ENCODE measurements at places on chromosomes 13 and 19.

- peak; percentile 60 for DNase-seq
Observed at GRCh38 chr19:32642771-32643170, 32.2 kb downstream of the ANKRD27 start.

- DNase-seq, result no peak
Observed at GRCh38 chr19:3565139-3565538, 7.6 kb upstream of the HMG20B start.

- DNase-seq, result no peak
Observed at GRCh38 chr19:30312582-30313352, 59.4 kb upstream of the ZNF536 start.

- no peak for DNase-seq
Observed at GRCh38 chr19:36987091-36987490, 71.0 kb downstream of the ZNF568 start.

GRCh38 chr13:20371825-20372224 lies 139.7 kb upstream of the GJB6 start:
- no peak for DNase-seq

DNA sequence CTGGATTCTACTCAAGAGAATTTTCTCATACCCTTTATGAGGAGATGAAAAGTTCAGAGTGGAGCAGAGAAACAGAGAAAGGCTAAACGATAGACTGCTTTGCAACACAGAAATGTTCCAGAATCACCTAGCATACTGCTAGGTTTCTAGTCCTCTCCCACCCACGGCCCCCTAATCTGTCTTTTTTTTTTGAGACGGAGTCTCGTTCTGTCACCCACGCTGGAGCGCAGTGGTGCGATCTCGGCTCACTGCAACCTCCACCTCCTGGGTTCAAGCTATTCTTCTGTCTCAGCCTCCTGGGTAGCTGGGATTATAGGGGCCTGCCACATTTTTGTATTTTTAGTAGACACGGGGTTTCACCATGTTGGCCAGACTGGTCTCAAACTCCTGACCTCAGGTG lies 4.8 kb downstream of the SUGP2 start:
- DNase-seq, result no peak

- no peak for DNase-seq
Observed at GRCh38 chr19:32040236-32040635, 305.2 kb upstream of the ZNF507 start.

DNA sequence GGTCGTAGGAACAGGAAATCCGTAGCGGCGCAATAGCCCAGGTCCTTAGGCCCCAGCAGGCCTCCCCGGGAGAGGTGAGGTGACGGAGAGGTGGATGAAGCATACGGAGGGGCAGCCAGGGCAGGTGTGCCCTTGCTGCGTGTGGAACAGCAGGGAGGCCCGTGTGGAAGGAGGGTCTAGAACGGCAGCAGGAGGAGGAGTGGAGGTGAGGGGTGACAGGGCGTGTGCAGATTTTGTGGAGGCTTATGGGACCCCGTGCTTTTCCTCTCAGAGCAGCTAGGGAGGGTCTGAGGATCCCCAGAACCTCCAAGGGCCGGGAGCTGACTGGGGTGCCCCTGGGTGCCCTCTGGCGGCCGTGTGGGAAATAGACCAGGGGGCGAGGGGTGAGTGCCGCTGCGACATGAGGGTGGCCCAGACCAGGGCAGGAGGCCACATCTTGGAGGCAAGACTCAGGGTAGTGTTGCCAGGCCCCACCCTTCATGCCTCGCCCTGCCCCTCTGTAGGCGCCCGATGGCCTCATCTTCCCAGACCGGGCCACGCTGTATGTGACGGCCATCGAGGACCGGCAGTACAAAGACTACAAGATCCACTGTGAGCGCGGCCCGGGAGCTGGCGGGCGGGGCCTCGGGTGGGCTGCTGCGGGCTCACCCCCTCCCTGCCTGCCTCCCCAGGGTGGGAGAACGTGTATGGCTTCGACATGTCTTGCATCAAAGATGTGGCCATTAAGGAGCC lies 5.0 kb upstream of the ADM5 start:
- no peak for DNase-seq

- no peak for DNase-seq
Observed at GRCh38 chr13:23621316-23621645, 51.1 kb downstream of the TNFRSF19 start.

GRCh38 chr13:79846386-79846785 lies 365.4 kb downstream of the NDFIP2 start:
- no peak for DNase-seq

GRCh38 chr13:30618186-30618929 lies 638 bp downstream of the USPL1 start:
- no peak for DNase-seq

- DNase-seq, result no peak
Observed at GRCh38 chr19:632579-633067, 714 bp downstream of the POLRMT start.

GRCh38 chr19:45768655-45768983 lies 433 bp downstream of the SIX5 start:
- no peak for DNase-seq

DNA sequence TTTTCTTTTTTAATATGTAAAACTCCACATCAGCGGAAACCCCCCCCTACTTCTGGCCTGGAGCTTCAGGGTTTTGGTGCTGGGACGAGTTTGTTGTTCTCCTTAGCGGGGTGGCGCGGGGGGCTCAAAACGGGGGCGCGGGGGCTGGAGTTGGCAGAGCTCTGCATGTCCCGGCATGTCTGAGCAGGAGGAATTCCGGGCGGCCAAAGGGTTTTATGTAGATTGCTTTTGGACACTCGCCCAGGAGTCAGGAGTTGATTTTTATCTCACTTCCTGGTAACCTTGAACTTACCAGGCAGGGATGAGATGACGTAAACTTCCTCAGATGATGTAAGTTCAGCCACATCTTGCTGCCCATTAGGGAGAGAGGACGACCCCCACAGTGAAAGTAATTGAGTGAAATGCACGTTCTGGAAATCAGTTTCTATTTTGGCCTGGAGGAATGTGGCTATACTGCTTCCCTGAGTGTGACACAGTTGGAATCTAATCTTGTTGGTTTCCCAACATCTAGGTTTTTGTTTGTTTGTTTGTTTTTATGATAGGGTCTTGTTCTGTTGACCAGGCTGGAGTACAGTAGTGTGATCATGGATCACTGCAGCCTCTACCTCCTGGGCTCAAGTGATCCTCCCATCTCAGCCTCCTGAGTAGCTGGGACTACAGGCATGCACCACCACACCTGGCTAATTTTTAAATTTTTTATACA lies 21.0 kb upstream of the GDF15 start:
- DNase-seq, result no peak

DNA sequence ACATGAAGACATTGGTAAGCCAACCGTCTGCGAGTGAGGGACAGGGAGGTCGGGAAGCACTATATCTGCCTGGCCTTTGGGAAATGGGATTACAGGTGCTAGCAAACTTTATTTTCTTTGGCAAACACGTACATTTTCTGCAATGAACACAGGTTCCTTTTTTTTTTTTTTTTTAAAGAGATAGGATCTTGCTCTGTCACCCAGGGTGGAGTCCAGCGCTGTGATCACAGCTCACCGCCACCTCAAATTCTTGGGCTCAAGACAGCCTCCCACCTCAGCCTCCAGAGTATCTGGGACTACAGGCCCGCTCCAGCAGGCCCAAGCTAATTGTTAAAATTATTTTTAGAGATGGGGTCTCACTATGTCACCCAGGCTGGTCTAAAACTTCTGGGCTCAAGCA lies 24.2 kb downstream of the ELAVL1 start:
- DNase-seq, result no peak

DNA sequence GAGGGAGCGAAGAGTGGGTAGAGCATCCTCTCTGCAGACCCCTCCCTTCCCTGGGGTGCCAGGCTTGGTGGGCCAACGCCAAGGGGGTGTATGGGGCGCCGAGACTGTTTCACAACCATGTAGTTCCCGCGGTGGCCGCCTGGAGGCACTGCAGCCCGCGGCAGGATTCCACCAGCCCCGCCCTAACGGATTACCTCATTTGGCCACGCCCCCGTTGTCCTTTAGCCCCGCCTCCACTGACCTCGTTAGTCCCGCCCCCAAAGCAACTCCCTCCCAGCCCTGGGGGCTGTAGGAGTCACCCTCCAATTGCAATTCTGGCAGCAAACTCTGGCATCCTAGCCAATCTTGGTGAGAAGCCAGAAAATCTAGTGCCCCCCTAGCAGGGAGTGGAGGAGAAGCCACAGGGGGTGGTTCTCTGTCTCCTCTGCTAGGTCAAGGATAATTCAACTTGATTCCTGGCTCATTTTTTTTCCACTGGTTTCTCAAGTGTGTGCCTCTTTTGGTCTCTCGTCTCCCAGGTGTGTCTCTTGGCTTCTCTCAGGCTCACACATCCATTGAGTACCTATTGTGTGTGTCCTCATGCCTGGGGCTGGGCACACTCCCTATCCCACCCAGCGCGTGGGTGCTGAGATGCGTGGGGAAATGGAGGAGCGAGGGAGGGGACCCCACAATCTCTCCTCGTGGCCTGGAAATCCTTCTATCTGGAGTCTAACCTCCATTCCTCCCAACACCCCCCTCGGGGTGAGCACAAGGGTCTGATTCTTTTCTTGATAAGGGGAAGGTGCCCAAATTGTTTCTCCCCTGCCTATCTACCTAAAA lies 2.0 kb downstream of the OLFM2 start:
- peak; percentile 56 for DNase-seq

GRCh38 chr13:108919036-108919907 lies 289.9 kb downstream of the MYO16 start:
- DNase-seq, result no peak

GRCh38 chr13:19266979-19267378 lies 85.4 kb upstream of the TUBA3C start:
- no peak for DNase-seq

- DNase-seq, result no peak
Observed at GRCh38 chr13:111286162-111286561, 34.3 kb upstream of the TEX29 start.

DNA sequence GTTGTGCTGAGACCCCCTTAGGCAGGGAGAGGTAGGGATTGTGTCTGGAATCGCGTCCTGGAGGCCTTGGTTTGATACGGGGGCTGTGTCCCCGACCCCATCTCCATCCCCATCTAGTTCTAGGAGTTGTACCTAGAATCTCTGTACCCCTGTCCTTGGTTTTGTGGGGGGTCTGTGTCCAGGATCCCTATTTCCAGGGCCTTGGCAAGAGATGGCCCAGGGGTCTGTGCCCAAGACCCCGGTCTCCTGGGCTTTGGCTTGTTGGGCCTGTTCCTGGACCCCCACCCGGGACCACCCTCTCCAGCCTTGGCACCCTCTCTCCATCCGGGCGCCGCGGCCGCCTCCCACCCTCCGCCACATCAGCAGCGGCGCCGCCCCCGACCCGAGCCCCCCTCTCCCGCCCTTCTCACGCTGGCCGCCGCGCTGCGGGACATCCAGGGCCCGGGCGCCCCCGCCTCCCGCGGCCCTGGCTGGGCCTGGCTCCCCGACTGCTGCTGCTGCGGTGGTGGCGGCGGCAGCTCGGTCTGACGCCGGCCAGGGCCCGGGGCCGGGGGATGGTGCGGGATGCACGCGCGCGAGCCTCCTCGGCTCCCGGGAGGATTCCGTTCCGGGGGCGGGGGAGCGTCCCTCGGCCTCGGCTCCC lies at the start of gene NUMBL:
NUMBL (minus strand) TSS at position 602 of the 643 bp plus-strand sequence; CDS start at position 434, 168 bp downstream.
- DNase-seq, result no peak

DNA sequence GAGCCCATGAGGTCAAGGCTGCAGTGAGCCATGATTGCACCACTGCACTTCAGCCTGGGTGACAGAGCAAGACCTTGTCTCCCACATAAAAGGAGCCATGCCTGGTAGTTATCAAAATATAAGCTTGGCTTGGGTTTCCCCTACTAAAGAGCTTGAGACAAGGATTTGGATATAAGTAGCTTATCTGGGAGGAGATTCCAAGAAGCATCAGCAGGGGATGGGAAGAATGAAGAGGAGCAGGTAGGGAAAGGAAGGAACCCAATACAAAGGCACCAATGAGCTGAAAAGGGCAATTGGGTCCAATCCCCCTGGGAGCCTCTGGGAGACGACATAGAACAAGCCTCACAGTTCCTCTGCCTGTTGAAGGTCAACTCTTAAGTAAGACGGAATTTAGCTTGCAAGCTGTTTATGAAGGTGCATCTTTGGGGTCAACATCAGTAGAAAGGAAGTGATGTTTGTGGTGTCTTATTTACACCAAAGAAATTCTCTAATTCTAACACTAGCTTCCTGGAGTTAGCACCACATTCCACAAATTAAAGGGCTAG lies 7.4 kb upstream of the CLEC4G start:
- no peak for DNase-seq

DNA sequence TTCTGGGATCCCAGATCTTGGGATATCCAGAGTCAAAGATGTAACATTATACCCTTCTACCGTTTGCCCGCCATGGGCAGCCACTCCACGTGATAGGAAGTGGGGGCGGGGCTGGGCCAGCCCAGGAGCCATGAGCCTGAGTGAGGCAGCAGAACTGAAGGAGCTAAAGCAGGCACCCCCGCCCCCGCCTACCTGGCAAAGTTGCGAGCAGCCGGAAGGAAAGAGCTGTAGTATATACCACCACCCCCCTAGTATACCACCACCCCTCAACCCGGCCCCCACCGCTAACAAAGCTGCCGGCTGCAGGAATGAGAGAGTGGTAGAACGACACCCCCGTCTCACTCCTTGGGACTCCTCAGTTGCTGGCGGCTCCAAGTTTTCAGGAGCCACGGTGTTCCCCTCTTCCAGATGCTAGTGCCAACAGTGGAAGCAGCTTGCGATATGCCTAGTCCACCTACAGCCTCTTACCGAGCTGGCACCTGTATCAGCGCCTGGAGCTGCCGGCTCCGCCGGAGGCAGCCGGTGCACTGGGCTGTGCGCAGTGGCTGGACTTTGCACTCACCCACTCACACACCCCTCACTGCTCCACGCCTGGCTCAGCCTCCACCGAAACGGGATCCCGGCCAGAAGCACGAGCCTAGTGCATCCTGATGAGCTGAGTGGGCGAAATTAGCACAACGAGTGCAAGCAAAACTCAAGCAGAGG lies 230.7 kb upstream of the PRR20A start:
- no peak for DNase-seq

GRCh38 chr19:53877361-53877766 lies 4.6 kb upstream of the PRKCG start:
- DNase-seq, result no peak

DNA sequence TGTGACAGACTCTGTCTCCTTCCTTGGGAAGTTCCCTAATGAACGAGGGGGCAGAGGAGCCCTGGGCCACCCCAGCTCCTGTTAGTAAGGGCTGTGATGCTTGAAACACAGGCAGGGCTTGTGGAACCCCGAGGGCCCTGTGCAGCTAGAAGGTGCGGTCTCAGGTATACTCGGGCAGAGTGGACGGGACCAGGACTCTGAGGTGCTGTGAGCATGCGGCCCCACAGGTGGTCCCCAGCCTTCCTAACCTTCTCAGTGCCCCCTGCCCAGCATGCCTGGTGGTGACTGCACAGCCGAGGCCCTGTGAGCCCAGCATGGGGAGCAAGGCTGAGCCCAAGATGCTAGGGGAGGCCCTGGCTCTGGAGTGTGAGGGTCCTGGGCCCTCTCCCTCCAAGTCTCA lies 4.0 kb upstream of the SIGLEC8 start:
- no peak for DNase-seq

DNA sequence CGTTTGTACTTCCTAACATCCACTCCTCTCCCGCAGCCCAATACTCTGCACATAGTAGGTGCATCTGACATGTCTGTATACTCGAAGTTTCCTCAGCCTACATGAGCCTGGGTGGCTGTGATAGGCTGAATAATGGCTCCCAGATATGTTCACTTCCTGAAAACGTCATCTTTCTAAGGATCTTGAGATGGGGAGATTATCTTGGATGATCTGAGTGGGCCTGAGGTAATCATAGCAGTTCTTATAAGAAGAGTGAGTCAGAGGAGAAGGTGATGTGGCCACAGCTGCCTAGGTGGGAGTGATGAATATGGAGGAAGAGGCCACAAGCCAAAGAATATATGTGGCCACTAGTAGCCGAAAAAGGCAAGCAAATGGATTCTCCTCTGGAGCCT lies 84.2 kb downstream of the AKAP11 start:
- DNase-seq, result no peak

- DNase-seq, result no peak
Observed at GRCh38 chr19:55115446-55116065, 1.9 kb downstream of the PPP1R12C start.
